ENCODE measurements at places on chromosomes 7 and 10. TPM values are rescaled to one million over a fixed set of nuclear protein-coding genes. Genes with fewer than 3 reads are reported as not detected.

FAM25A gene
- not detected for total RNA-seq

DNA sequence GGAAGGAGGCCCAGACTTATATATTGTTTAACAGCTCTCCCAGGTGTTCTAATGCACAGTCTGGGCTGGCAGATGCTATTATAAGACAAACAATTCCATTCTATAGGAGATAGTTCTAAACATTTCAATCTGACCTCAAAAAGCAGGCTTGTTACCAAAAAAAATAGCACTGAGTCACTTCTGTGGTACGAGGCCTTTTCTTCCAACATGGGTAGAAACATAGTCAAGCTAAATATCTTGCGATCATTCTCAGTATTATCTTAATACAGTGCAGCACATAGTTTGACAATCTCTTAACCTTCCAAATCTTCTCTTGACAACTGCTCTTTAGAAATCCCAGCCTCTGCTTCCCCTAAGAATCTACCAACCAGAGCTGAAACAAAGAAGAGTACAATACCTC, 46.6 kb upstream of the MKX start:
- DNase-seq = no peak

- no peak for DNase-seq
Observed at GRCh38 chr10:50407076-50407801, 155.9 kb upstream of the ASAH2 start.

AHR gene
- 288 TPM for total RNA-seq

HKDC1 gene
- total RNA-seq = 12.0 TPM

GRCh38 chr10:127298381-127298780, 102.0 kb upstream of the INSYN2A start:
- no peak for DNase-seq

DNA sequence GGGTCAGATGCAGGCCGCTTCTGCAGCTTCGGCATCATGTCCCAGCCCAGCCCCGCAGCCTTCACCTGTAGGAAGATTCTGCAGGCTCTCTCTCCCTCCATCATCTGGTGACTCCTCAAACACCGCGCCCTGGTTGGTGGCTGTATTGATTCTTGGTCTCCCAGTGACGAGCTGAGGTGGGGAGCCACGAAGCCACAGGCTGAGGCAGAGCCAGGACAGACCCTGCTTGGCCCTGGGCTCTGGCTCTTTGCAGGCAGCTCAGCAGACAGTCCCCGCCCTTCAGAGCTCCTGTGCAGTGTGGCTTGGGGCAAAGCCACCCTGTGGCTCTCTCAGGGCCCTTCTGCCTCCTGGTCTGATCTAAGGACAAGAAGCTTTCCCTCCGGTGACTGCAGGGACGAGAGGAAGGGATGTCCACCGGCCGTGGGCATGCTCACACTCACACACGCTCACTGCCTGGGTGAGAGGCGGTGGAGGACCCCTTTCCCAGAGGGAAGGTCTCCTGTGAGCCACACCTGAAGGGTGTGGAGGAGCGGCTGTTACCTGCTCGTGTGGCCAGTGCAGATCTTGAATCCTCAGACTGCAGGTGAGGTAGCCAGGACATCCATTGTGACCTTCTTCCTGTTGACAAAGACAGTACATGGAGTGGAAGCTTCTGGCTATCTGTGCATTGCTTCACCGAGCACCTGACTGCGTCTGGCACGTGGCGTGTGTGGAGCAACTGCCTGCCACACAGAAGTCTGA, 79.6 kb downstream of the INPP5A start:
- no peak for DNase-seq

DNA sequence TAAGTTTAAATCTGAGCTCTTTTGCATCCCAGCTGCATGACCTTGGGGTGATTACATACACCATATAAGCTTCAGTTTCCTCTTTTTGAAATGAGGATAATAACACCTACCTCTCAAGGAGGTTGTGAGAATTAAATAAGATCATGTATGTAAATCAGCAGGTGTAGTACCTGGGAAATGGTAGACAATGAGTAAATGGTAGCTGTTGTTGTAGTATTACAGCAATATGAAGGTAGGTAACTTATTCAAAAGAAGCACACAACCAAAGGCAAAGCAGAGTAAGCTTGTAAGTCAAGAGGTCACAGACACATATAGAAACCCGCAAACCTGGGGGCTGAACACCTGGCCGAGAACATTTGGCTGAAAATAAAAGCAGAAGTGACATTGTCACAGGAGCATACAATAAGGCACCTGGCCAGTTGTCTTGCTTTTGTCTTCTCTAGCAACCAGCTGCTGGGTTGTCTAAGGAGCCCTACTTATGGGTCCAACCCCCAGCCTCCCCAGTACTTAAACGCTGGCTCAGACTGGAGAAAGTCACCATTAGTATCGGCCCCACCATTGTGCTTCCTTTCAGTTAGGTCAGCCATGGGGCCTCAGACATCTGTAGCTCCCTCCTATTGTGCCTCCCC, 203.6 kb upstream of the MKLN1 start:
- DNase-seq = no peak

GRCh38 chr10:100089241-100089640, 7.6 kb upstream of the CPN1 start:
- no peak for DNase-seq

GRCh38 chr7:100367251-100367620, 6.1 kb upstream of the PILRA start:
- no peak for DNase-seq

COL1A2 gene
- total RNA-seq = 443 TPM

TMEM236 gene
- 0.49 TPM for total RNA-seq

TMEM139 gene
- total RNA-seq = 10.9 TPM

GPNMB gene
- 145 TPM for total RNA-seq

GRCh38 chr10:75042292-75042974, 69.0 kb upstream of the SAMD8 start:
- no peak for DNase-seq
